HEK293T (cell line): ENCODE measurements at places on chromosomes 7 and 10.

- DNase-seq, result no peak
Observed at GRCh38 chr10:79106256-79107050, 37.7 kb downstream of the ZMIZ1 start.

- no peak for DNase-seq
Observed at GRCh38 chr10:35913628-35914027, 271.5 kb upstream of the FZD8 start.

GRCh38 chr7:118183428-118183785, 557 bp upstream of the LSM8 start:
- no peak for DNase-seq

GRCh38 chr7:57205000-57205399, 72.8 kb upstream of the ZNF479 start:
- no peak for DNase-seq

DNA sequence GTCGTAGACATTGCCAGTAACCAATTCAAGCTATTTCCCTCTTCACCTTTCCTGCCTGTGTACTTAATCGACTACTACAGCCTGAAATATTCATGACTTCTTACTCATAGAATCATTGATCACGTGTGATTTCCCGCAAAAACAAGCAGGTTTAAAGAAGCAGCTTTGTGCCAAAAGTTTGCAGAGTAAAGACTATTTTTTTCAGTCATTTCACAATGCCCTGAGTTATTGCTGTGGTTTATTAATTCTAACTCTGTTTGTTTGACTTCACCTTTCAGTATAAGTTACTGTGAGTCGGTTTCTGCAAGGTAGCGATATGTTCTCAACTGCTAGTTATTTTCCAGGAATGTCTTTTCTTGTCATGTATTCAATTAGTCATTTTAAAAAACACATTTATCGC, 995.3 kb downstream of the SORCS1 start:
- DNase-seq, result no peak

- DNase-seq, result no peak
Observed at GRCh38 chr10:98460837-98461499, 14.2 kb upstream of the HPS1 start.
